Activated T-cell treated with anti-CD3 and anti-CD28 coated beads for 48 hours (primary cell): ENCODE measurements at places on chromosomes 11 and 22.

DNA sequence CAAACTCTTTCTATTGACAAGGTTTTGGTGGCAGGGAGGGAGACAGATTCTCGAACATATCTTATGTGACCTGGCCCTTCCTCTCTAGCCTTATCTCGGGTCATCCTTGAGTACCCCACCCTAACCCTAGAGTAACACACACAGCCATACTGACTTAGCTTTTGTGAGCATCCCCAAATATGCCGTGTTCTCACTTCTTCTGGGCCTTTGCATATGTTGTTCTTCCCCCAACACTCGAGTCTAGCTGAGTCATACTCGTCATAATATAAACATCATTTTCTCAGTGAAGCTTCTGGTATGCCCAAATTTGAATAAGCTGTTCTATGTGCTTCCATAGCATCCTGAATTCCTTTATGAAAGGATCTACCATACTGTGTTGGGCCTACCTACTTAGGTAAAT, 8.0 kb downstream of the TTC17 start:
- DNase-seq: no peak

DNA sequence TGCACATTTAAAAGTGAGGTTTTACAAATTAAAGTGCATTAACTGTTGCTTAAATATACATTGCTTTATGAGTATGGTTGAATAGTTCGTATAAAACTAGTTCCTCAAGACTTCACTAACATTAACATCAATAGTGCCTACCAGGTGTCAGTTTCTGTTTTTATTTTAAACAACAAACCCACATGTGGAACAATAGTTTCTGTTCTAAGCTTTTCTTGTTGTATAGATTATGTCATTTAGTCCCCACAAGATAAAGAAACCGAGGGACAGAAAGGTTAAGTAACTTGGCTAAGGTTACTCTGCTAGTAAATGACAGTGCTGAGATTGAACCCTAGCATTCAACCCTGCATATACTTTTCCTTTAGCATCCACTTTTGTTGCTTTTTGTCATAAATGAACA, 41.4 kb upstream of the ST14 start:
- no peak for DNase-seq

DNA sequence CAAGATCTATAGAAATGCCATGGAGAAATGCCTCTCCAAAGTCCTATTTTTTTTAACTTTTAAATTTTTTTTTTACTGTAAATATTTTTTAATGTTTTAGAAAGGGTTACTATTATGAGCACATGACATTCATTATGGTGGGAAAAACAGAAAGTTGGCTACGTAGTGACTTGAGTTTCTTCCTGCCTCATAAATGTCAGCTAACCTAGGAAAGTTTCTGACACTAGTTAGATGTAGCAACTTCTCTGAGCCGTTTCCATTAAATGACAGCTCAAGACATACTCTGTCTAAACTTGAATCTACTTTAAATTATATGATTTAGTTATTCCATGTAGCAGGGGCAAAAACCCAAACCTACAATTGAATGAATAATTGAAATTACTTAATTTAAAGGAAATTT, 18.4 kb upstream of the CTSC start:
- DNase-seq: no peak

- DNase-seq: peak; percentile 6
Measured at GRCh38 chr11:8610532-8611116, 16.6 kb upstream of the STK33 start.

DNA sequence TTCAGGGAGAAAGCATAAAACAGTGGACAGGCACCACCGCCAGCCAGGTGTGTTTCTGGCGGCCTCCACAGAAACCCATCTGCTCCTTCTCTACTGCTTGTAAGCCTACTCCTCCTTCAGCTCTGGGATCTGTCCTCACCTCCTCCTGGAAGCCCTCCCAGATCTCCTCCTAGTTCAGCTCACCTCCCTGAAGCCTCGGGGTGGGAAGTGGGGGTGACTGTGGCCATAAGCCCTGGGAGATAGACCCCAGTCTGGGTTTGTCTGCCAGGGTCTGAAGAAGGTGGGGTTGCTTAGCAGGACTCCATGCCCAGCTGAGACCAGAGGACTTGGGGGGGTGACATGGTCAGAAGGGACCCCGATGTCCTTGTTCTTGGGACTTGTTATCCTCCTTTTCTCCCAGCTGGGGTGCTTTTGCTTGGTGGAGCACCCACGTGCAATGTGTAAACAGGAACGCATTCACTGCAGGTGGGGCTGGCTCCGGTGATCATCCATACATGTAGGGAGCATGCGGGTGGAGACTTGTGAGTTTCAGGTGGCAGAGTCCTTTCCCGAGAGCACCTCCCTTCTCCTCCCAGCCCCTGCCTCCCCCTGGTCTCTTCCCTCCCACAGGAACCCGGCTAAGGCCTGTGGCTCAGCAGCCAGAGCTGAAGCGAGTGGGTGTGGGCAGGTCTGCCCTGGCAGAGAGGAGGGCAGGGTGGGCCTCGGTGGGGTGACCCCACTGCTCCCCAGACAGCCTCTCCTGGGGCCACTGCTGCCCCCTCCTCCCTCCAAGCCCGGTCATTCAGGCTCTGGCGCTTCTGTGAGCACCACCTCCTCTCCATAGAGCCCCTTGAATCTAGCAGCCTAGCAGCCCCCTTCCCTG, 25.9 kb downstream of the MRGPRG start:
- DNase-seq: no peak

GRCh38 chr11:102446606-102447005, 6.0 kb downstream of the TMEM123 start:
- no peak for DNase-seq

- DNase-seq: peak; percentile 80
Measured at GRCh38 chr11:14904745-14905103, 12.7 kb upstream of the CYP2R1 start.
